ENCODE measurements at places on chromosomes 2 and 18.

DNA sequence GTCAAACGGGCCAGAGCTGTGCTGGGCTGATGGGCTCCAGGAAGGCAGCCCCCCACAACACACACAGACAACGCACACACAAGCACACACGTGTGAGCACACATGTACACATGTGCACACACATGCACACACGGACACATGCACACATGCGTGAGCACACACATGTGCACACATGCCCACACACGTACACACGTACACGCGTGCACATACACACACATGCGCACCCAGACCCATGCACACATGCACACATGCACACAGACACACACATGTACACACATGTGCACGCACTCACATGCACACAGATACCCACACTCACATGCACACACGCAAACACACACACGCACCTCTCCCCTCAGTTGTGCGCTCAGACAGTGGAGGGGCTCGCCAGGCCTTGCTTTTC is 31.2 kb upstream of the HPCAL1 start:
- DNase-seq: no peak

- no peak for DNase-seq
Observed at GRCh38 chr2:145012214-145012670, 492.3 kb upstream of the ZEB2 start.

DNA sequence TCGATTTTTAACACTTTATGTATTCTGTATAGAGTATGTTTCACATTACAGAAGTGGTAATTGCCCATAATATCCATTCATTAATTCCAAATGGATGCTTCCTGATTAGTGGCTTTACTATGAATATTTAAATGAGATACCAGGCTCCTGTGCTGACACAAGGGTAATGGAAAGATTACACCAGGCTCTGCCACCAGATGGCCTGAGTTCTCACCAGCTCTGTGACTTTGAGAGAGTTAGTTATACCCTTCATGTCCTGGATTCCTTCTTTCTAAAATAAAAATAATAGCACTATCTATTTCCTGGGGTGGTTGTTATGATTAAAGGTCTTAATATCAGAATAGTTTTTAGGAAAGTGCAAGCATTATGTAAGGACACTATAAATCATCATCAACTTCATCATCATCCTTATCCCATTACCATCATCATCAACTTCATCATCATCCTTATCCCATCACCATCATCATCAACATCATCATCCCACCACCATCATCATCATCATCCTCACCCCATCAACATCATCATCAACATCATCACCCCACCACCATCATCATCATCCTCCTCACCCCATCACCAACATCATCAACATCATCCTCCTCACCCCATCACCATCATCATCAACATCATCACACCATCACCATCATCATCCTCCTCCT is 151.8 kb downstream of the DNER start:
- no peak for DNase-seq

DNA sequence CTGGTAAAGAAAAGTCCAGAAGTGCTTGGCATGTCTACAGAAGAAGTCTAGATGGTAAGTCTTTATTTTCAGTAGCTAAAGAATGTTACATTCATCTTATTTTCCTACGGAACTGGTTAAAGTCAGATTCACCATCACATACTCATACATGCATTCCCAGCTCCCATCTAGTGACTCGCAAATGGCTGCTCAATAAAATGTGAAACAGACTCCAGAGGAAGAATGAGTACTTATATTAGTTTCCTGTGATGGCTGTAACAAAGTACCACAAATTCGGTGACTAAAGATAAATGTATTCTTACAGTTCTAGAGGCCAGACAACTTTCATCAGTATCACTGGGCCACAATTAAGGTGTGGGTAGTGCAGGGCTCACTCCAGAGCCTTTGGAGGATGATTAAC is 797.2 kb downstream of the SATB2 start:
- DNase-seq: no peak

- DNase-seq: peak; percentile 35
Observed at GRCh38 chr18:74951165-74951760, 257.7 kb downstream of the PTGR3 start.

DNA sequence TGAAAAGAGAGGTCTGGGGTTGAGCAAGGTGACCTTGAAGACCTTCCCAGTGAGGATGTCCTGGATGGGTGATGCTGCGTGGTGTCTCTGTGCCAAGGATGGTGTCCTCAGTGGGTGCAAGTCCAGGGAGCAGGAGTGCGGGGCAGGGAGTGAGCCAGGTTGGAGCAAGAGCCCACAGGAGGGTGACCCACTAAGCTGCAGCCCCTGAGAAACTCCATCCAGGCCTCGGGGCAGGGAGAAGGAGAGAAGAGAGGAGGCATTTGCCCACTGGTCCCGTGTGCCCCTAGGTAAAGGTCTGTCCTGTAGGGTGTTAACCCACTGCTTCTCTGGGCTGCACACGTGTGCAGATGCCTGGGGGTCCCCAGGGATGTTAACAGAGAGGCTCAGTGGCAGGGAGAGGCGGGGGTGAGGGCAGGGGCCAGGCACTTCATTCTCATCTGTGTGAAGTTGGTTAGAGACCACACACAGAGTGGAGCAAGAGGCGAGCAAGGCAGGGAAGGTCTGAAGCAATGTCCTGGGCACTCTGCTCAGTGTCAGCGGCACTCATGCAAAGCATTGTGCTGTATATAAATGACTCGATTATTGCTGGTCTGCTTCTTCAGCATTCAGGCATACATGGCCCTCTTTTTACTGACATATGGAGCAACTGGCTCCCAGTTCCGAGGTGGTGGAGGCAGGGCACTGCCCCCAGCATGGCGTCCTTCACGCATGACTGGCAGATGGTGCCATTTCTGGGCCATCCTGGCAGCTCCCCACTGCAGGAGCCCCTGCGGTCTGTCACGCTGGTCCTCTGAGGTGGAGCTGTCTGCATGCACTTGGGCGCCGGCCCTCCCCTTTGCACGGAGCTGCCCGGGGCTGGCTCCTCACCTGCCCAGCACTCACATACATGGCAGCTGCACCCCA is 117.2 kb upstream of the HS6ST1 start:
- no peak for DNase-seq

DNA sequence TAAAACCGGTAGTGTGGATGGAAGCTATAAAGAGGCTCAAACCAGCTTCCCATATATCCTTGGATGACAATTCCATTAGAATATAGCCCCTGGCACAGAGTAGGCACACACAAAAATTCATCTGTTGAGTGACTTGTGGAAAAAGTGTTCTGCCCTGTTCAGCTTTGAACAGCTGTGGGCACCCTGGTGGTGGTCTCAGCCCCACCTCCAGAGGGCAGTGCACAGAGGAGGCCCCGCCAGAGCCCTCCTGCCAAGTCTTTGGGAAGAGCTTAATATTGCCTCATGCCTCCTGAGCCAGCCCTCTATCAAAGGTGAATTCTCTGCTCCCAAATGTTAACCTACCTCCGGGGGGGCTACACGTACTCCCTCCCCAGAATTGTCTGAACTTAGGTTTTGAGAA is 30.4 kb downstream of the EPAS1 start:
- DNase-seq: no peak

GRCh38 chr2:103346780-103347179 is 584.9 kb downstream of the TMEM182 start:
- no peak for DNase-seq

DNA sequence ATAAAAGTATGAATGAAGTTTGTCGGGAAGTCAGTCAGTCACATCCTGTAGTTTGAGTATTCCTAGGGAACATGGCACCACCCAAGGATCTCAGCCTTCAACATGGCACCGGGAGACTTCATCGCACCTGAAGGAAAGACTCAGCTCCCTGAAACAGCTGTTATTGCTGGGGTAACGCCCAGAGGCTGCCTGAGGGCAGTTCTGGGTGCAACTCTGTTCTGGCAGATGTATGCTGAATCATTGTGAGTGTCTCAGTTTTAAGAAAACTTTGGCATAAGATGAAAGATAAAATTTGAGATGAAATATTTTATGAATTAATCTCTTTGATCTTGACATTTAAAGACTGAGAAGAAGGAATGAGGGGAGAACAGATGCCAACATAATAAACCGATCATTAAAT is 49.9 kb upstream of the SERPINB2 start:
- no peak for DNase-seq

DNA sequence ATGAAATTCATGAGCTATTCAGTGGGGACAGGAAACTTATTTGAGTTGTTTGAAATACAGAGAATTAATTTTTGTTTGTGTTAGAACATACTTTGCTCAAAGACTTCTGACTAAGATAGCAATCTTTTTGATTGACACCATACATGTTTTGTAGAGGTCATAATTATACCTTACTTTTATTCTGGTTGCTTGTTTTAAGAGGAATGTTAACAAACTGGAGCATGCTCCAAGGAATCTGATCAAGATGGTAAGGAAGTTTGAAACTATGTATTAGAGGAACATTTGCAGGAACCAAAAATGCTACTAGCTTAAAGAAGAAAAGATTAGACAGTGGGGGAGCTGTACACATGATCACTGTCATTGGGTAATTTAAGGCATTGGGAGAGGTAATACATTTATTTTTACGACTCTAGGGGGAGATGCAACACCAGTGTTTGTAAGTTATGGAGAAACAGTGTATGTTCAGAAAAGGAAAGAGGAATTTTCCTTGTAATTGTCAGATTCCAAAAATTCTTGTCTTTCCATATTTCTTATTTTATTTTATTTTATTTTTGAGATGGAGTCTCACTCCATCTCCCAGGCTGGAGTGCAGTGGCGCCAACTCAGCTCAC is 8.0 kb downstream of the AGFG1 start:
- DNase-seq: peak; percentile 35

- no peak for DNase-seq
Observed at GRCh38 chr18:3623769-3624545, 174.0 kb downstream of the TGIF1 start.

- peak; percentile 86 for DNase-seq
Observed at GRCh38 chr2:152565884-152566727, 151.2 kb downstream of the PRPF40A start.

- DNase-seq: no peak
Observed at GRCh38 chr2:127140538-127140937, 33.6 kb upstream of the BIN1 start.

DNA sequence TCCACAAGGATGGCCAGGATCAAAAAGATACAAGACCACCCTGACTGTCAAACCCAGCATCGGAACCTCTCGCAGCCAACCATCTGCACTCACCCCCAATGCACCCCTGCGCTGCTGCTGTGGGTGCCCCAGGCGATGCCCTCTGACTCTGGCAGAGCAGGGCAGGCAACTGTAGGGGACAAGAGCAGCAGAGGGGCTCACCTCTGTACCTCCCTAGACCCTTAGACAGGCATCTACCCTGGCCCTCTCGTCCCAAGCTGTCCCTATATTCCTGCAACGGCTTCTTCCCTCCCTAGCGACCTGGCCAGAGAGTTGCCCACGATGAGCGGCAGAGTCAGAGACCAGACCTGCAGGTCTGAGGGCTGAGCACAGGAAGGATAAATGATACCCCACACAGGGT is 128.2 kb downstream of the HDAC4 start:
- no peak for DNase-seq

DNA sequence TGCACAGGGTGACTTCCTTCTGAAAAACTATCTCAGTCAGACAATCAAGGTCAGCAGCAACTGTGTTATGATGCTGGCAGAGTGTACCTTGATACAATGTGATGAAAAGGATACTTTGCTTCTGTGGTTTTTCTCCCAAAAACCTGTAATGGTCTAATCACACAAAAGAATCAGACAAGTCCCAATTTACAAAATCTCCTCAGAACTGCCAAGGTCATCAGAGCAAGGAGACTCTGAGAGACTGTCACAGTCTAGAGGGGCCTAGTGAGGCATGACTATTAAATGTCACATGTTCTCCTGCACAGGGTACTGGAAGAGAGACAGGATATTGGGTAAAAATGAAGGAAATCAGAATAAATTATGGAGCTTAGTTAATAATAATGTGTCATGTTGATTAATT is 185.4 kb downstream of the ST6GAL2 start:
- DNase-seq: no peak

DNA sequence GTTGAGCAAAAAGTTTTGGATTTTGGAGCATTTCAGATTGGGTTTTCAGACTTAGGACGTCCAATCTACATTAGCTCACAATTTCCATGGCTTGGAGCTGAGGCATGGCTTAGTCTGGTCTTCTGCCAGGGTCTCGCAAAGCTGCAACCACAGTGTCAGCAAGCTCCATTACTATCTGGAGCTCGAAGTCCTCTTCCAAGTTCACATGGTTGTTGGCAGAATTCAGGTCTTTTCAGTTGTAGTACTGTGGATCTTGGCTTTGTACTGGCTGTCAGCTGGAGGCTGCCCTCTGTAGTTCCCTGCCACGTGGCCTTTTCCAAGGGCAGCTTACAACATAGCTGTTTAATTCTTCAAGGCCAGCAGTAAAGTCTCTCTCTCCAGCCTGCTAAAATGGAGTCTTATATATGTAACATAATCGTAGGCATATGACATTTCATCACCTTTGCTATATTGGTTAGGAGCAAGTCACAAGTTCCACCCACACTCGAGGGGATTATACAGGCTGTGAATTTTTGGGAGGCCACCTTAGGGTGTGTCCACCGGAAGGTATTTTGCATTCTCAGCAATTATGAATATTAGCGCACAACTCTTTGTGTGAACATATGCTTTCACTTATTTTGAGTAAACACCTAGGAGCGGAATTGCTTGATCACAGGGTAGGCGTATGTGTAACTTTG is 41.5 kb upstream of the EPC2 start:
- DNase-seq: peak; percentile 36

- DNase-seq: no peak
Observed at GRCh38 chr2:170143045-170143717, 34.8 kb upstream of the MYO3B start.

GRCh38 chr2:25446122-25446521 is 104.4 kb upstream of the DNMT3A start:
- no peak for DNase-seq

DNA sequence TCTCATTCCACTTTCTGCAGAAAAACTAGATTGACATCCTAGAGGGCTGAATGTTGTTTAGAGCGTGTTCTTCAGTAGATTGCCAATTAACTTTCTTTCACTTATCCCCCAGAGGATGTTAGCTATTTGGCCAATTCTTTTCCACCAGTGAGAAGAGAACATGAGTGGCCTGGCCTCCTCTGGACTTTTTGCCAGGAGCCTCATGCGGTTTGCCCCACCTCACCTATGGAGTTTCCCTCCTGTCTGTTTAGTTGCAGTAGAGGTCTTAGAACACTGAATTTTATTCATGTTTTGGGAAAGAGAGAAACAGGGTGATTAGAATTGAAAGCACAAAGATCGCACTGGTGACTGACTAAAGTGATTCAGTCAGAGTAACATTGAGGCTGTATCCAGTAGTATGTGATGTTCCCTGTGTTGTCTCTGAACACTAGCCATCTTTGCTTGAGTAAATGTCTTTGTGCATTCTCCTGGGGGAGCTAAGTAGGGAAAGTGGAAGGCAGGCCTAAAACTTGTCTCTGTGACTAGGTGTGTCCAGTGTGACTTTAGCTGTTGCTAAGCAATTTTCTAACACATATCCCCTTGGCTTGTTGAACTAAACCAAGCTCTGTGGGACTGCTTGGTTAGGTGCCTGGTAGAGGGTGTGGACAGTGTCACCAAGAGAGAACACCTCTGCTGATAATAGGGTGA is 34.0 kb downstream of the UGP2 start:
- DNase-seq: no peak

GRCh38 chr18:8623549-8624106 is 14.4 kb downstream of the RAB12 start:
- peak; percentile 69 for DNase-seq

- no peak for DNase-seq
Observed at GRCh38 chr2:179226203-179226960, 38.2 kb downstream of the SESTD1 start.
